ENCODE measurements at places on chromosomes 11 and 22.

DNA sequence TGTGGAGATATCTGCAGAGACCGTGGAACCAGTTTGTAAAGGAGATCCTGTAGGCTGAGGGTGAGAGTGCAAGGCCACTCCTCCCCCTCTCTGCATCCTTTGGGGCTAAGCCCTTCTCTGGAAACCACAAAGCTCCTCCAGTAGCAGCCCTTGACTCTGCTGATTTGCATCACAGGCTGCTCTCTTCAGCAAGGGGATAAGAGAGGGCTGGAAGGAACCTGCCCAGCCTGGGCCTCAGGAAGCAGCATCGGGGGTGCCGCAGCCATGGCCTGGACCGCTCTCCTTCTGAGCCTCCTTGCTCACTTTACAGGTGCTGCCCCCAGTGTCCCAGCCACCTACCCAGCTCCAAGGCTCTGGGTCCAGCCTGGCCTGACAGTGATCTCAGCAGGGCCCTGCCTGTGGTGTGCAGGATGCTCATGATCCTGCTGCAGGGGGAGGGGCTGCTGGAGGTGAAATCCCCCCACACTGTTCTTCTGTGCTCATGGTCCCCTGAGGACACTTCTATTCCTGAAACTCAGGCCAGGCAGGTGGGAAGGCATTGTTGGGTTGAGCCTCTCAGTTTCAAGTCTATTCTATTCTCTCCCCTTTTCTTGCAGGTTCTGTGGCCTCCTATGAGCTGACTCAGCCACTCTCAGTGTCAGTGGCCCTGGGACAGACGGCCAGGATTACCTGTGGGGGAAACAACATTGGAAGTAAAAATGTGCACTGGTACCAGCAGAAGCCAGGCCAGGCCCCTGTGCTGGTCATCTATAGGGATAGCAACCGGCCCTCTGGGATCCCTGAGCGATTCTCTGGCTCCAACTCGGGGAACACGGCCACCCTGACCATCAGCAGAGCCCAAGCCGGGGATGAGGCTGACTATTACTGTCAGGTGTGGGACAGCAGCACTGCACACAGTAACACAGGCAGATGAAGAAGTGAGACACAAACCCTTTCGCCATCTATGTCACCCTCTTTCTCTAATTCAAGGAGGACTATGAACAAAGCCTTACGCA lies 68.5 kb upstream of the IGLL5 start:
- DNase-seq, result no peak

DNA sequence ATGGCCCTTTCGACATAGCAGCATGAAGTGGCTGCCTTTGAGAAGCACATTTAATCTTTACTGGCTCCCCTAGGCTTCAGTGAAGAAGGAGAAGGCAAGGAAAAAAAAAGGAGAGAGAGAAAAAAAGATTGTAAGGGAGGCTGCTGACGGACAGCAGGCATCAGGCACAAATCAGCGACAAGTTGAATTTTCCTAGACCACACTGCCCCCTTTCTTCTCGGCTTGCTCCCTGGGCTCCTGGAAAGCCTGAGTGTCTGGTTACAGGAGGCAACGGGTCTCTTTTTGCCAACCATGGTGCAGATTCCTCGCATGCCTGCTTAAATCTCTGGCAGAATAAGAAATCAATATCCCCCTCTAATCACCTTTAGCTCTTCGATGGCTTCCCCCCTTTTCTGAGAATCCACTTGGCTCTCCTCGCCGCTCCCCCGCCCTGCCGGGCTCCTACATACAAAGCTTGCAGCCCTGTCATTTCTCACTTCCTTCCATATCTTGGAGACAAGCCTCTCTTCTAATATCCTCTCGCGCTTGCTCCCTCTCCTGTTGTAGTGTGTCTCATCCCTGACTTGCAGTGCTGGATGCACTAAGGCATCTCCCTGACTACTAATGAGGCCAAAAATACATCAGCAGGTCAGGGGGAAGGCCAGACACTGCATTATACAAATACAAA lies 14.3 kb downstream of the BLID start:
- no peak for DNase-seq

- no peak for DNase-seq
Observed at GRCh38 chr11:33539751-33540150, 160.9 kb downstream of the C11orf91 start.

DNA sequence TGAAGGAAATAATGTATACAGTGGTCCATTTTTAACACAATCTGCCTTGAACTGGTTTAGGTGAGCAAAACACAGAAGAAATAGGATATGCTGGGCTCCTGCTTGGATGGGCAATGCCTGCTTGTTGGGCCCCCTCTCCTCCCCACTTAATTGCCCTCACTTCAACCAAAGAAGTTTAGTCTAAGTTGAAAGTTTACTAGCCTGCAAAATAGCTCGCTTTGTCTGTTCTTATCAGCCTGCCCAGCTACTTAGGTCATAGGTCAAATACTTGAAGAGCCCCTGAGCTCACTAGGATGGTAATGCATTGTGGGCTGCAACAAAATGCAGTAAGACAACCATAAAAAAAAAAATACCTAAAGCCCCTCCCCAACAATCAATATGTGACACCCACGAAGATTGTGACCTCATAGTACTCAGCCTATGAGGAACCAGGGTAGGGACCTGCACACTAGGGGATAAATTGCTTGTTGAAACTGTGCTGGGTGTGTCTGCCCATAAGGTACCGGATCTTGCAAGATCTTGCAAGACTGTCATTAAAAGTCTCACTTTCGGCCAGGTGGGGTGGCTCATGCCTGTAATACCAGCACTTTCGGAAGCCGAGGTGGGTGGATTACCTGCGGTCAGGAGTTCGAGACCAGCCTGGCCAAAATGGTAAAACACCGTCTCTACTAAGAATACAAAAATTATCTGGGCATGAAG lies 10.9 kb downstream of the DRICH1 start:
- DNase-seq, result no peak

DNA sequence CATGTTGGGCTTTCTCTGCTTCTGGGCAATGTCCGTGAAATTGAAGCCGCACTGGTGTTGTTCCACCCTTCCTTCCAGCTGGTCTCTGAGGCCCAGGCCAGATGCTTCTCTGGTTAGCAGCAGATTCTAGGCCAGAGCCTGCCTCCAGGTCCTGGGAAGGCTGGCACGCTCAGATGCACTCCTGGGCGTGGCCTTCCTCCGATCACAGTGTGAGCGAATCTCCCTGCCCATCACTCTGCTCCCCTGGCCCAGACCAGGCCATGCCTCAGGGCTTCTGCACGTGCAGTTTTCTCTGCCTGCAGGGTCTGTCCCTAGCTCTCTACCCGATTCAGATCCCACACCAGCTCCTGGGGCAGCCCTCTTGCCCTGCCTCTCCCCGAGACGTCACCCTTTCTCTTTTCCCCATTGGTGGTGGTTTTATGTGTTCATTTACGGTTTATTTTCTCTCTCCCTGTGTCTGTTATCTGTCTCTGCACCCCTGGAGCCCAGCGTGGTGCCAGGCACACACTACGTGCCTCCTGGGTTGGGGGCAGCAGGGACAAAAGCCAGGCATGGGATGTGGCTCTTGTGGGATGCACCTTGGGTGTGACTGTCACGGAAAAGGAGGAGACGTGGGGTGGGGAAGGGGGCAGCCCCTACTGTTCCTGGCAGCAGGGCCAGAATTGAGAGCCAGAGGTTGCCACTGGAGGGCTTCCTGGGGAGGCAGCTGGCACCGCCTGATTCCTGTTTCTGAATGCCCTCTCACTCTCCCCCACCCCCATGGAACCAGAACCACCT lies 66.0 kb downstream of the KCNQ1 start:
- DNase-seq, result no peak

- no peak for DNase-seq
Observed at GRCh38 chr11:116694349-116694725, 78.5 kb downstream of the BUD13 start.

GRCh38 chr11:111698852-111699559 lies 67.2 kb downstream of the PPP2R1B start:
- no peak for DNase-seq

DNA sequence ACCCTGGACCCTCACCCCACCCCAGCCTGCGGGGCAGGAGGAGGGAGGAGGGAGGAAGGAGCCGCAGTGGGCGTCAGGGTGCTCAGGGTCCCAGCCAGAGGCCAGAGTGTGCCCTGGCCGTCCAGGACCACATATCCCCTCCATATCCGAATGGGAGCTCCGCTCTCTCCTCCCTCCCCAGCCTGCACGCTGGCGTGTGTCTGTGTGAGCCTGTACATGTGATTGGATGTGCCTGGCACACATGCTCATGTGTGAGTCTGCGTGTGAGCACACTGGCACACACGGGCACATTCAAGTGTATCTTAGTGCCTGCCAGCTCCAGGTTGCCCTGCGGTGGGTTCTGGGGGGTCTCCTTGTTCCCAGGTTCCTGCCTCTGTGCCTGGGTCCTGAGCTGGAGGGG lies 8.1 kb downstream of the TSSC4 start:
- no peak for DNase-seq

DNA sequence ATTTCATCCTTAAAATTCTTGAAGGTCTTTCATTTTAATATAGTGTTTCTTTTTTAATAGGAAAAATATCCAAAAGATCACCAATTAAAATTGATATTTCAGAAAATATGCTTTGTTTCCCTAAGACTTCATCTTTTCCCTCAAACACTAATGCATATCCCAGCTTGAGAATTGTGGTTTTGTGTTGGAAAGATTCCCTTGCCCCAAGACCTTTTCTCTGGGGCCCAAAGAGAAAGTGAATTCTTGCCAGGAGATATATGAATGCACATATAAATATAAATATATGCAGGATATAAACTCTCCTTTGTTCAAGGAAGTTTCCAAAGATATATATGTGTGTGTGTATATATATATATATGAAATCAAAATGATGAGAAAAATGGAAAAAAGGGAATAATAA lies 241.2 kb downstream of the FAM76B start:
- no peak for DNase-seq

- no peak for DNase-seq
Observed at GRCh38 chr22:28589102-28589750, 90.4 kb downstream of the TTC28 start.

DNA sequence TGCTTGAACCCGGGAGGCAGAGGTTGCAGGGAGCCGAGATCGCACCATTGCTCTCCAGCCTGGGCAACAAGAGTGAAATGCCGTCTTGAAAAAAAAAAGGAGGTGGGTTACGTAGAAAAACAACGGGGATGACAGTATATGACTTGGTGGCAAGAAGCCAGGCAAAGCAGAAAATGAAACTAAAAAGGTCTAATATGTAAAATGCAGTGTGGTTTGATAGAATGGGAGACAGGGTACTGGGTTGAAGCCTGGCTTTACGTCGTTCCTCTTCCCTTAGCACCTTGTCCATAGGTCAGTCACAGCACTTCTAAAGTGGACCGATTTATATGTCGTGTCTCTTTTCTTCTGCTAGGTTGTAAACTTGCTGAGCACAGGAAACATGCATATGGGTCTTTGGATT lies 274.9 kb upstream of the ZC3H12C start:
- DNase-seq, result no peak

- DNase-seq, result no peak
Observed at GRCh38 chr22:37215890-37216289, 3.6 kb upstream of the SSTR3 start.

DNA sequence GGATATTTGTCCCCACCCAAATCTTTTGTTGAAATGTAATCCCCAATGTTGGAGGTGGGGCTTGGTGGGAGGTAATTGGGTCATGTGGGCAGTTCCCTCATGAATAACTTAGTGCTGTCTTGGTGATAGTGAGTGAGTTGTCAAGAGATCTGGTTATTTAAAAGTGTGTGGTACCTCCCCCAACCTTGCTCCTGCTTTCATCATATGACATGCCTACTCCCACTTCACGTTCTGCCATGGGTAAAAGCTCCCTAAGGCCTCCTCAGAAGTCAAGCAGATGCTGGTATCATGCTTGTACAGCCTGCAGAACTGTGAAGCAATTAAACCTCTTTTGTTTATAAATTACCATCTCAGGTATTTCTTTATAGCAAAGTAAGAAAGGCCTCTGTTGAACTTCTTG lies 30.6 kb downstream of the AAMDC start:
- no peak for DNase-seq

DNA sequence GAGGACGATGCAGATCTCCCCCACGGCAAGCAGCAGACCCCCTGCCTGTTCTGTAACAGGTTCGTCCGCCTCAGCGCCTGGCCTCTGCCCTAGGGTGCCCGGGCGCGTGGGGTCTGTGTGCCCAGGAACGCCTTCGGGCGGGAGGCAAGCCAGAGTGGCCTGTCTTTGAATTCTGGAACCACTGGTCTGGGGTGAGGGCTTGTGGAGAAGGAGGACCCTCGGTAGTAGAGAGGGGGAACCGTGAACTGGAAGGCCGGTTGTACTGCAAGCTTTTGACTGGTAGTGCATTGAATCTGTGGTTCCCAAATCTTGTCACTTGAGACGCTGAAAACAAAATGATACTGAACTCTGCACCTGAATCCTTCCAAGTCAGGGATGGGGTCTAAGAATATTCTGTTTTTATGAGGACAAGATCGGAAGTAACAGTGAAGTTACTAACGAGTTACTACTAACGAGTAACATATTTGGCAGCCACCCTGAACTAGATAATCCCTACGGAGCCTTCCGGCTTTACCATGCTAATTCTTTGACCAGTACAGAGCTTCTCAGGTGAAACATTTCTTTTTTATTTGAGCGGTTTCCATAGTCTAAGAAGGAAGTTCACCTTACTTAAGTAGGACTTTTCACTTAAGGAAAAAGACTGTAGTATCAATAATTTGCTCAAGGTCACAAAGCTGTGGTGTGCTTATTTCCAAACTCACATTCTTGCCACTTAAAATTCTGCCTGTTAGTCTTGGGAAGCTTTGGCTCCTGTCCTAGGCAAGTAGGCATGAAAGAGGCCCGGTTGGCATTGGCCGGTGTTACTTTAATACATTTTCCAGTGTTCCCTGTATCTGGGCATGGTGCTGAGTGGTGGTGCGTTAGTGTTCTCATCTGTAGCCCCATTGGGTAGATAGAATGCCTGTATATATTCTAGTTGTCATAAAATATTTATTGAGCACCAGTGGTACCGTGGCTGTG lies 860 bp downstream of the PRMT3 start:
- no peak for DNase-seq

- no peak for DNase-seq
Observed at GRCh38 chr22:28817919-28818859, 17.8 kb upstream of the XBP1 start.

DNA sequence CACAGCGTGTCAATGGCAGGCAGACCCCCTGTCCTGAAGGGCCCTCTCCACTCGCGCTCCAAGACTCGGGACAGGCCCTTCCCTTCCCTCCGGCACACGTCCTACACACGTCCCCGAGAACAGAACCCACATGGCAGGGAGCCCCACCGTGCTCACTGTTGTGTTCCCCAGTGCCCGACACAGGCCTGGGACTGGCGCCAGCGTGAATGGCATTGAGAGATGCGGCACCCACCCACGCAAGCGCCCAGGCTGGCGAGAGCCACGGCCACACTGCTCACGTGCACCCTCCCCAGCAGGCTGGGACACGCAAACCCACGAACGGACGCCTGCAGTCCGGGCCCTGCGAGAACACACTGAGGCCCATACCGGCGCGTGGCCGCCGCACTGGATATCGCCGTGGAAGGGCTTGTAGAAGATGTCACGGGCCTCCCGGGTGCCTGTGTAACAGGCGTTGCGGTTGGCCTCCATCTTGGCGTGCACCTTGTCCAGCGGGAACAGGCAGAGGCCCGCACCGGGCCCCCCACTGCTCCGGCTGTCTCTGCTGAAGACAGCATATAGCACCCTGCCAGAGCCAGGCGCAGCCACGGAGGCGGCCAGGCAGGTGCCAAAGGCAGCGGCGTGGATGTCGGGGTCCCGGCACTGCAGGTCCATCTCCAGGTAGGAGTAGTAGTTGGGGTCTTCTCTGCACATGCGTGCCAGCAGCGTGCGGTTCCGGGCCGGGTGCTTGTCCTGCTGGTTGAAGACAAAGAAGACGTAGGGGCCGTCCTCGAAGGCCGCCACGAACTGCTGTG lies 18.1 kb downstream of the PLXNB2 start:
- no peak for DNase-seq

All from stimulated activated CD4-positive, alpha-beta T cell treated with anti-CD3 and anti-CD28 coated beads, TNF-alpha, amount 100 ng/mL, for 1 hour (primary cell).